NCI-H345 (cell line): ENCODE measurements at places on chromosomes 2 and 18.

- no peak for DNase-seq
Observed at GRCh38 chr2:195017890-195018289, 639.1 kb upstream of the SLC39A10 start.

DNA sequence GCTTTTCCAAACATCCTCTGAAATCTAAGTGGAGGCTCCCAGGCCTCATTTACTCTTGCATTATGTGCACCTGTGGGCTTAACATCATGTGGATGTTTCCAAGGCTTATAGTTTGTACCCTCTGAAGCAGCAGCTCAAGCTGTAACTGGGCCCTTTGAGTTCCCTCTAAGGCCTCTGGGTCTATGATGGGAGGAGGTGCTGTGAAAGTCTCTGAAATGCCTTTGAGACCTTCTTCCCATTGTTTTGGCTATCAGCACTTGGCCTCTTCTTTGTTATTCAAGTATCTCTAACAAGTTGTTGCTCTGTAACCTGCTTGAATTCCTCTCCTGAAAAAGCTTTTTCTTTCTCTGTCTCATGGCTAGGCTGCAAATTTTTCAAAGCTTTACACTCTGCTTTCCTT is 58.1 kb upstream of the MYT1L start:
- DNase-seq: no peak

DNA sequence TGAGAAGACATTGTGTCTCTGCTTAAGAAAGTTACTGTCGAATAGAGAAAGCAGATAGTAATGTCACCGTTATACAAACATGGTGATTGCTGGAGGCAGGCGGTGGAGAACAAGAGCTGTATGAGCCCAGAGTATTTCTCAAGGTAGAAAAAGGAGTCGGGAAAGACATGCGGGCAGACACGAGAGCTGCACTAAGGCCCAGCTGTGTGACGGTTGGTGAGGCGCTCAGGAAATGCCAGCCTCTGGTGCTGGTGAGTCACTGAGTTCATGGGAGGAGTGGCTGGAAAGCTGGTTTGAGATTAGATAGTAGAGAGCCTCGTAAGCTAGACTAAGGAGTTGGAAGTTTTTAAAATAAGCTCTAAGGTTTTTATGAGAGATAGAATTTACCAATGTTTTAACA is 390.9 kb upstream of the TRIB2 start:
- no peak for DNase-seq

- DNase-seq: no peak
Observed at GRCh38 chr2:201866643-201867473, 60.5 kb downstream of the CDK15 start.

GRCh38 chr18:24201699-24202687 is 63.1 kb downstream of the CABYR start:
- DNase-seq: no peak

DNA sequence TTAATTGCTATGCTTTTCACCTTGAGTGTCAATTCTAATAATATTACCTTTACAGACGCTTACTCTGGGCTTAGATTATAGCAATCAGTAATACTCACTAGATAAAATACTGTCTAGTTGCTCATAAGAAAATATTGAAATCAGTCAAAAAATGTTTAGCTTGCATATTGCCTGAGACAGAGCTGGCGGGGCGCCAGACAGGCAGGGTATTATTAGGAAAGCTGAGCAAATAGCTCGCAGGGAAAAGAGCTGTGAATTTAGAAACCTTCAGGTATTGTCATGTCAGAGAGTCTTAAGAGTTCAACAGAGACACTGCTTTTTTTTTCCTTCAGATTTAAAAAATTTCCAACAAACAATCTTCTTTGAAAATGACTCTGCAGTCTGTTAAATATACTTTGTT is 118.4 kb downstream of the MEIS1 start:
- DNase-seq: peak; percentile 64

GRCh38 chr2:203327582-203327900 is 653 bp upstream of the ABI2 start:
- DNase-seq: no peak

GRCh38 chr2:132731441-132731840 is 61.4 kb upstream of the LYPD1 start:
- no peak for DNase-seq

DNA sequence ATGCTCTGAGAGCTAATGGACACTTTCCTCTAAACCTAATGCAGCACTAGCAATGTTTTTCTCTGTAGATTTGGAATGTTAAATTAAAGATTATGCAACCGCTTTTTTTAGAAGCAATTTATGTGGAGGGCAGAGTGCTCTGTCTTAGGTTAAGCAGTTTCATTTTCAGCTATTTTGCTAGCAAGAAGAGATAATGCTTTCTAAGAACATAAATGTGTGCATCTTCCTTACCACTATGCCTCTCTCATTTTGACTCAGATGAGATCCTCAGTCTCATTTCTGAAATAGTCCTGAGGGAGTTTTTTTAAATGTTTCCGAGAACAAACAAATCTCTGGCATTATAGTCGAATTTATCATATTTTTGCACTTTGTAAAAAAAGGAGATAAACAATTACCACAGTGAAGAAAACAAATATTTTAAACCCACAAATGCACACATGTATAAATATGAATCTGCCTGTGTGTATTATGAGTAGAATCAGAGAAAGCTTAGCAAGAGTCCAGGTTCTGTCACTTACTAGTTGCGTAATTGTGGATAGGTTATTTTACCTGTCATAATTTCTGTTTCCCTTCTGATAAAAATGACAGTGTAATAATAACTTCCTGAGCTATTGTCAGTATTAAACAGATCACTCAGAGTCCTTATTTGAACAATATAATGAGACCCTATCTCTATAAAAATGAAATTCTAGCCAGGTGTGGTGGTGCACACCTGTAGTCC is 207.7 kb upstream of the CRIM1 start:
- DNase-seq: no peak

DNA sequence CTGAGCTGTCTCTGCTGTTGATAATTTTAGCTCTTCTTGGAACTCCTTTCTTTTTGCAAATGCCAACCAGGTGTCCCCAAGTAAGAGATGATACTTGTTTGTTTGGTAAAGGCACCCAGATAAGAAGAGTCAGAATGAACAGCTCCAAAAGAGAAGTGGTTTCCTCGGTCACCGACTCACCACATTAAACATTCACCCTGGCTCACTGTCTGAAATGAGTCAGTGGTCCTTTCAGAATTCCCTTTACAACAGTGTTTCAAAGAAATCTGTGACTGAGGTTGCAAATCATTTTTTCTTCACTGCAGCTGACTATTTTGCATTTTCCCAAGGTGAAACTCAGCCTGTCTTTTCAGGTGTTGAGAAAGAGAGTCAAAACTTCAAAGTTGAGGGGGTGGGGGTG is 16.2 kb upstream of the CXCR4 start:
- no peak for DNase-seq

DNA sequence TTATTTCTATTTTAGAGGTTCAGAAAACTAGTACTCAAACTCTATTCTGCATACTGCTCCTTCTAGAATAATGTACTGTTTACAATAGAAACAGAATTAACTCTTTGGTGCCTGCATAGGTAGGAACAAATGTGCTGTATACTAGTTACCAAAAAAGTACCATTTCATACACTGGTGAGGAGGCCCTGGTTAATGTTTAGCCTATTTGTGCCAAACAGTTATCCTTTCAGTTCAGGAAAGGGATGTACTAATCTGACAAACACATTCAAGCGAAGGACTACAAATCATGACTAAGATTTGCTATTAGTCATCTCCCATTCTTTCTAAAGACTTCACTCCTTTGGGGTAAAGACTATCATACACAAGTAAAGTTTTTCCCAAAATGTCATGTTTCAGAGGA is 47.4 kb downstream of the EXOC6B start:
- DNase-seq: no peak

DNA sequence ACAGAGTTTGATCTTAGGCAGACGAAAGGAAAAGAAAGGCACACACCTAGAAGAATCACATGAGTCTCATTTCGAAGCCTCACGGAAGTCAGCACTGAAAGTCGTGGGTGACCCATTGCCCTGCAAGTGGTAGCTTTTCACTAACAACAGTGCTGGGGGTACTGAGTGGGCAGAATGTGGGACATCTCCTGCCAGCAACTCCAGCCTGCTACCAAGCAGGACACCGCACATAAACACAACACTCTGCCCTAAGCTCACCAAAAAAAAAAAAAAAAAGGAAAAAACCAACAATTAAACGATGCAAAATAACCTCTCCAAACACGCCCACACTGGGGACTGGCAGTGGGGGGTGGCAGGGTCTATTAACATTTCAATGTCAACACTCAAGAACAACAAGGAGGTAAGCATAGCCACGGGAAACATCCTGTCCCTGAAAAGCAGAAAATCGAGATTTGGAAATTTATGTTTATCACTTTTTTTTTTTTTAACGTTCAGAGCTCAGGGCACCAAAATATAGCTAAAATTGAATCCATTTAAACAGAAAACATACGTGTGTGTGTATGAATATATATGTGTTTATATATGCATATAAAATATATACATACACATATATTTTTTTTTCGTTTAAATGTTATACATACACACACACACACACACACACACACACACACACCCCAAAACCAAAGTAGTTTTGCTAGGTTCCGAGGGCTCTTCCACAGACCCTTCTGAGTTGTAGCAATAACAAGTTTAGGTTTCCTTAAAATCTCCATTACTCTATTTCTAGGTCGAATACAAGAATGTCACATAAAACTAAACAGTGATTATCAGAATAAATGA is 2.2 kb downstream of the INO80D start:
- DNase-seq: peak; percentile 15
